Gastrocnemius medialis (tissue), 4 donors: ENCODE measurements at places on chromosomes 1 and 21.

DNA sequence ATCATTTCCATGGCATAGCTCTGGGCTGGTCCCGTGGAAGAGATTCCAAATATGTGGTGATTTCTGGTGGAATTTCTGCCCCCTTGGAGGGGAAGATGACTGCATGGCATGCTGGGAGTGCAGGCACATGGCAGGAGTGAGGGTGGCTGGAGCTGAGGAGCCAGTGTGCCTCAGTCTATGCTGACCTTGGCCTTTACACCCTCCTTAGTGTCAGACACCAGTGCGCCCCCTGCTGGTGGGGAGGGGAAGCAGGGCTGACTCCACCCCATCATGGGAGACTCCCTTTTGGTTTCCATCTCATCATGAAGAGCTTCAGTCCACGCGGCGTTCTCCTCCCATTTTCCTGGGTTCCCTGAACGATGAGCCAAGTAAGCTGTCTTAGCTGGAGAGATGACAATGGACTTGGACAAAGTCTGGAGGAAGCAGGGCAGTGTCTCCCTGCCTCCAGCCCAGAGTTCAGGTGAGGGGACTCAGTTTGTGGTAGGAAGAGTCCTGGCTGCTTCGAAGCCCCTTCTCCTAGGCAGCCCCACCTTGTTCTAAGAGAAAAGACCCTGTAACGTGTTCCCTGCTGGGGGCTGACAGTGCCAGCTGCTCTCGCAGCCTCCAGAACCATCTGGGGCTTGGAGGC lies 10.3 kb downstream of the ALX3 start:
- no peak for DNase-seq

DNA sequence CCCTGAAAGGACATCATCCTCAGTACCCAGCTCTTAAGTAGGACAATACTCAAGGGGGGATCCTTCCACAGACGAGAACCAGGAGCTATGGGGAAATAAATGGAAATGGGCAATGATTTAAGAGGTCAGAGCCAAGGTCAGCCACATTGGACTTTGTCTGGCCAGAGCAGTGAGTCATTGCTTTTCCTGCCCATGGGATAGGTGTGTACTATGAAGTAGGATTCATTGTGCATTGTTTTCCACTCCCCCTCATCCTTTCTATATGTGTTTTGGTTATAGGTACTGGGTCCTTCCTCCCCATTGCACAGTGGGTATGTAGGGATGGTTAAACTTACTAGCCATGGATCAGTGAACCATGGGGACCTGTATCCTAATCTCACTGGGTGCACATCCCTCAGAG lies 328.9 kb upstream of the USP25 start:
- no peak for DNase-seq

- no peak for DNase-seq
These were observed 82.9 kb upstream of the CXADR start for GRCh38 chr21:17429936-17430335.

- no peak for DNase-seq
These were observed 906 bp upstream of the ADARB1 start for GRCh38 chr21:45073301-45074047.

DNA sequence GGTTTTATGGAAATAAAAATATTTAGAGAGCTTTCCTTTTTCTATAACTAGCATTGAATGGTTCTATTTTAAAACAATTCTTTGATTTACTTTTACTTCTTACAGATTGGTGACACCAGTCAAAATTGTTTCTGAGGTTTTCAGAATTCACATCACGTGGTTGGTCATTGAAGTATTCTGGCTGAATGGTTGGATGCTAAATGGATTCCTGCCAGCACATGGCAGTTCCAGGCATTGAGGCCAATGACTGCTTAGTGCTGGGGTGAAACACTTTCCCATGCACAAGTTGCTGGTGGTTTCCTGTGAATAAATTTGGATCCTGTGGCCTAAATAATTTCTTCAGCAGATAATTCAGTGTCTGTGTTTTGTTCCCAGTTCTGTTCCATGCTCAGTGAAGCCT lies 20.6 kb downstream of the NCAM2 start:
- no peak for DNase-seq

DNA sequence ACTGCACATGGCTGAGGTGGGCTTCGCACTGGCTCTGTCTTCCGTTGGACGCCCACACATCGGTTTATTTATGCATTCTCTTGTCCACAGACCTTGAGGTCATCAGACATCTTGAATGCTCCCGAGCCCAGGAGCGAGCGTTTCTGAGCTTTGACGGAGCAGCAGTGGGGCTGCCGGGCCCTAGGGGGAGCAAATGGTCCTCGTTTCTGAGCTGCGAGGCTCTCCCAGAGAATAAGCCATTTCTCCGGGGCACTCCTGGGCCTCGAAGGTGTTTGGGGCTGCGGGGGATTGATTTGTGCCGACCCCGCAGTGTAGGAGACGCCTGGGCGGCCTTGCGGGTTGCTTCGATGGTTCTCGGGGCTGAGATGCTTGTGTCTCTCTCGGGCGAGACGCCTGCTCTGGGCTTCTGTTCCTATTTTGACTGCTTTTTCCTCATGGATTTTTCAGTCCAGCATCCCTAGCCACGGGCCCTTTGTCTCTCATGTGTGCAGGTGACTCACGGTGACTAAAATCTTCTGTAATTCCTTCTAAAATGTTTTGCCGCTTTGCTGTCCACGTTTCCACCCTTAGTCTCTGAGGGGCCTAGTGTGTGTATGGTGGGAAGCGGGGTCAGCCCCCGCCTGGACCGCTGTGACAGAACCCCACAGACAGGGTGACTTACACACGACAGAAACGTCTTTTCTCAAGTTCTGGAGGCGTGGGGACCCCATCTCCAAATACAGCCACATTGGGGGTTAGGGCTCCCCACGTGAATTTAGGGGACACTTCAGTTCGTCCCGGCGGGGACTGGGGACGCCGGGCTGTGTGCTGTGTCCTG lies 62.1 kb downstream of the FAAP20 start:
- no peak for DNase-seq

DNA sequence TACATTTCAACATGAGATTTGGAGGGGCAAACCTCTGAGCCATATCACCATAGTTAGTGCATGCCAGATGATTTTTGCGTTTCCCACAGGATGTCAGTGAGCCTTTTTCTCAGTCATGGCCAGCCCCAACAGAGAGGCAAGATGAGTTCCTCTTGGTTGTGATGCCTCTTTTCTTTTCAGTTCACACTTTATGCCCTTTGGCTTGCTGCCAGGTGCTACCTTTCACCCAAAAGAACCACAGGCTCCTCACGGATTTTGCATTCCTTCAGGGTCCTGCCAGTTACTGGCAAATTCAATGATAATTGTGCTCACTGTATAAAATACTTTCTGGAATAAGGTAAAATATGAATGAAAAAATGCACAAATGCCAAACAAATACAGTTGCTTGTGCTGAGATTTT lies 411.3 kb downstream of the KIF26B start:
- DNase-seq = no peak

DNA sequence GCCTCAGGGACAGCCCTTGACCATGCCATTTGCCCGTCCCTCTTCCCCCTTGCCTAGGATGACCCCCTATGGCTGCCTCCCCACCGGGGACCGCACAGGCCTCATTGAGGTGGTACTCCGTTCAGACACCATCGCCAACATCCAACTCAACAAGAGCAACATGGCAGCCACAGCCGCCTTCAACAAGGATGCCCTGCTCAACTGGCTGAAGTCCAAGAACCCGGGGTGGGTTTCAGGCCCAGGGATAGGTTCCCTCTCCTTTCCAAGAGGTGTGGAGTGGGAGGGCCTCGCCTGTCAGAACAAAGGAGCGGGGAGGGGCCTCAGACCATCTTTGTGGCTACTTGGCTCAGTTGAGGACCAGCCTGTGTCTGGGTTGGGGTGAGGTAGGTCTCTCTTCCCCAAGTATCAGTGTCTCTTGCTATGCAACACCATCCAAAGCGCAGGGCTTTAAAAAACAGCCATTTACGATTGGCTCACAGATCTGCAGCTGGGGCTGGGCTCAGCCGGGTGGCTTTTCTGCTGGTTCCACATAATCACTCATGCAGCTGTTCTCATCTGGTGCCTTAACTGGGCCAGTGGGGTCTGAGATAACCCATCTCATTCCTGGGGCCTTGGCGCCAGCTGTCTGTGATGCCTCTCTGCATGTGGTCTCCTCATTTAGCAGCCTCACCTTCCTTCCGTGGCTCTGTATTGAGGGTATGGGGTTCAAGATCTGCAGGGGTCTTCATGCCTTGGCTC lies 71.7 kb downstream of the PIK3CD start:
- no peak for DNase-seq

- DNase-seq = no peak
These were observed 13.6 kb upstream of the GOLT1A start for GRCh38 chr1:204227351-204227750.

GRCh38 chr1:58695206-58695605 lies 4.7 kb downstream of the MYSM1 start:
- no peak for DNase-seq
